Endothelial cell (in vitro differentiated cells): ENCODE measurements at places on chromosomes 3 and 15. TPM values are rescaled to one million over a fixed set of nuclear protein-coding genes. Genes with fewer than 3 reads are reported as not detected.
A peak's percentile ranks its signal among the peaks of the same experiment; 100 is the strongest.

DNA sequence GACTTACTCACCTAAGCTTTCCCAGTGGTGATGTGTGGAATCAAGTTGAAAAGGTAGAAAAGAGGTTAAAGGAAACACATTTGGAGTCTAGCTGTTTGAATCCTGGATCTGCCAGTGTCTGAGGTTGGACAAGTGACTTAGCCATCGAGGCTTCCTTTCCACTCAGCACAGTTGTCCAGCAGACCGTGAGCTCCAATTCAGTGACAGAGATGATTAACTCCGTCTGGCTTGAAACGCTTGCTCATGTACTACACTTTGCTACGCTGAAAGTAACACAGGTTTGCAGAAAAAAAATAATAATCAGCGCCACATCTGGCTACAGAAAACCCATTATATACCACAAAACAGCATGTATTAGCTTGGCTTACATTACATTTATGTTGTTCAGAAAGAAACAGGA lies 364.9 kb upstream of the MCTP2 start:
- no peak for DNase-seq
- H3K36me3 ChIP-seq: no peaks in the 10 kb centered on the region
- H3K4me3 ChIP-seq: no peak overlapping the region
- peaks cover 5% of the 10 kb centered on the region for H3K4me1 ChIP-seq

DNA sequence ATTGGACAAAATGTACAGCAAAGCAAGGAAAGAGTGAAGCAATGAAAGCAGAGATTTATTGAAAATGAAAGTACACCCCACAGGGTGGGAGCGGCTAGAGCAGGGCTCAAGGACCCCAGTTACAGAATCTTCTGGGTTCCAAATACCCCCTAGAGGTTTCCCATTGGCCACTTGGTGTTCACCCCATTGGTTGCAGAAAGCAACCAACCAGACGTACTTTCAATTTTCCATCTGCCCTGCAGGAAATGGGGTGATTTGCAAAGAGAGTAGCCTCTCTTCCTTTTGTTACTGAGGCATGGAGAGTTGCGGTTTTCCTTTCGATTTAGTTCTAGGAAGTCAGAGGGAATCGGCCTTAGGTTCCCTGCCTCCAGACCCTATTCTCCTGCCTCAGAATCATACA lies 2.4 kb downstream of the PML start:
- peaks cover 53% of the 10 kb centered on the region for H3K4me1 ChIP-seq
- H3K4me3 ChIP-seq: peak overlapping the region; percentile 97
- DNase-seq: peak; percentile 30
- peaks cover 16% of the 10 kb centered on the region for H3K36me3 ChIP-seq

DNA sequence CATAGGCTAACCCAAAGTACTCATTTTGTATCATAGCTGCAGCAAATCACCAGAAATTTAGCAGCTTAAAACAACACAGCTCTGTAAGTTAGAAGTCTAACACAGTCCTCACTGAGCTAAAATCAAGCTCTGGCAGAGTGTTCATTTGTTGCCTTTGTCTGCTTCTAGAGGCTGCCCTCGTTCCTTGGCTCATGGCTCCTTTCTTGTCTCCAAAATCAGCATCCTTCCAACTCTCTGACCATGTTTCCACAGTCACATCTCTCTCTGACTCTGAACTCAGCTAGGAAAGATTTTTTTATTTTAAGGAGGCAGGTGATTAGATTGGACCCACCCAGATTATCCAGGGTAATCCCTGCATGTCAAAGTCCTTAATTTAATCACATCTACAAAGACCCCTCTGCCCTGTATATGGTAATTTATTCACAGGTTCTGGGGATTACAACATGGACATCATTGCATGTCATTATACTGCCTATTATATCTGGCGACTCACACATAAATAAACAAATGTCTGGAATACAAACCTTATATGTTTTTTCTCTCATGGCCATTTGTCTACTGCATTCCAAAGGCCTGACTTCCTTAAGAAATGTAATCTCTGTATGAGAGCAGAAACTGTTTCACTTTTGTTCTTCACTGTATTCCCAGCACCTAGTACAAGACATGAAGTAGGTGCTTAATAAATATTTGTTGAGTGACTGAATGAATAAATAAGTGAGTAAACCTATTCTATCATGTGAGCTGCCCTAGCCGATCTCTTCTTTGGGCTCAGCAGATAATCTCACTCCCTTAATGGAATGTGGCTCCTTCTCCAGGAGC lies 15.1 kb upstream of the UACA start:
- H3K27me3 ChIP-seq: no peaks in the 10 kb centered on the region
- H3K36me3 ChIP-seq: no peaks in the 10 kb centered on the region
- no peak overlapping the region for H3K27ac ChIP-seq
- no peak for DNase-seq
- no peak overlapping the region for H3K4me3 ChIP-seq

DNA sequence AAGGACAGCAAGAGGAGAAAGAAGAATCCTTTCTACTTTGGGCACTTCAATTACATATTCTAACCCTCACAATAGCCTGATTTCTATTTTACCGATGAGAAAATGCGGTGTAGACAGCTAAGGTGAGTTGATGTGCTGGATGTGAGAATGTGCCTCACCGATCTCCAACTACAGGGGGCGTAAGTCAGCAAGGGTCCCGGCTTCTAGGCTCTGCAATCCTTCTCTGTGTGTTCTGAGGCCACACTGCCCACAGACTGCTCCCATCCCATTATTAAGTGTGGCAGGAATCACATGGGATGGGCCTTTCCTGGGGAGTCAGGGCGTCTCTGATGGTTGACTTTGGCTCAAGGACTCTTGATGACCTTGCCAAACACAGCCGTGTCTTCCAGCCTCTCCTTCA lies 23.6 kb upstream of the RPL35A start:
- H3K27ac ChIP-seq: no peak overlapping the region
- H3K4me1 ChIP-seq: no peaks in the 10 kb centered on the region
- no peaks in the 10 kb centered on the region for H3K27me3 ChIP-seq
- peaks cover 15% of the 10 kb centered on the region for H3K36me3 ChIP-seq
- peak; percentile 20 for DNase-seq

GRCh38 chr15:64990168-64990470 lies 405 bp upstream of the SPG21 start:
- peak overlapping the region; percentile 93 for H3K4me3 ChIP-seq
- peaks cover 14% of the 10 kb centered on the region for H3K36me3 ChIP-seq

DNA sequence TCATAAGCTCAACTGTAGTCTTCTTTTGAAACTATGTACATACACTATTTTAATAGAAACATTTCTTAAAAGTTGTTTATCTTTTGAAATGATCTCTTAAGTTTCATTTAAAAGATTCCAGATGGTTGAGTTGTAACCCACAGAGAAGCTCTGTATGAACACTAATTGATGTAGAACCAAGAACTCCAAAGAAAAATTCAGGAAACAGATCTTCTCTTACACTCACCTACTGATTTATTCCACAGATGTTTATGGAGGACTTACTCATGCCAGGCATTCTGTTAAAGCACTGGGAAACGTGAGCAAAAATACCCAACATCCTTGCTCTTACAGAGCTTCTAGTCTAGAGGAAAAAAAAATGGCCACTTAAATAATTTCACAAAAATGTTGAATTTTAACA lies 551.1 kb downstream of the NAALADL2 start:
- no peaks in the 10 kb centered on the region for H3K4me1 ChIP-seq
- H3K36me3 ChIP-seq: no peaks in the 10 kb centered on the region
- DNase-seq: no peak
- H3K4me3 ChIP-seq: no peak overlapping the region

The CCDC39 gene
- 0.46 TPM for total RNA-seq

The PGBD4 gene
- total RNA-seq: 1.2 TPM

The SLC22A13 gene
- total RNA-seq: 0.21 TPM
